ENCODE measurements at places on chromosomes 13 and 19.

DNA sequence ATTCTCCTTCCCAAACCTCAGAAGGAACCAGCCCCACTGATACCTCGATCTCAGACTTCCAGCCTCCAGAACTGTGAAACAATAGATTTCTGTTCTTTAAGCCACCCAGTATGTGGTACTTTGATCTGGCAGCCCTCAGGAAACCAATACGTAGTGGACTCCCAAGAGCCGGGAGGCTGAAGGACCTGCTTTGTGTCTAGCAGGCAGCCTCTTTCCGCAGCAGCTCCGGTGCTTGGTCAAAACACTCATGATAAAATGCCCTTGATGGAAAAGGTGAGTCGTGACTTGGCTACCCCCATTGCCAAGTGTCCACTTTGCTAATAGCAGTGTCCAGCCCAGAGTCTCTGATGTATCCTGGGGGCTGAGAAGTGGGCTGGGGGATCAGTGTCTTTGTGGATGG is 158.8 kb upstream of the TMTC4 start:
- DNase-seq: no peak

DNA sequence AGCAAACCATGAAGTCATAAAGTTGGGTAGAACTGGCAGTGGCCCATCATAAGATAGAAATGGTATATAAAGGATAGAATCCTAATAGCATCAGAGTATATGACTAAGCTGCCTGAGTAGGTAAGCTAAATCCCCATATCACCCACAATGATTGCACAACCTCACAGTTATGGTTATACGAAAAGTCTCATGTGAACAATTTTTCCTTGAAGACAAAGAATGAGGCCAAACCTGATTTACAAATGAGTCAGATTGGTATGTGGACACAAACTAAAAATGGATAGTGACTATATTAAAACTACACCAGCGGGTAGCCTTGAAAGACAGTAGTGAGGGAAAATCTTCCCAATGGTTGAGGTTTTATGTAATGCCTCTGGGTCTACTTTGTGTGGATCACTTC is 40.9 kb upstream of the UFM1 start:
- DNase-seq: no peak

GRCh38 chr13:98752467-98753290 is at the start of gene SLC15A1:
Gene SLC15A1, minus strand, starts transcription at chr13:98752672. Its CDS starts 74 bp downstream, at chr13:98752598.
- no peak for DNase-seq

DNA sequence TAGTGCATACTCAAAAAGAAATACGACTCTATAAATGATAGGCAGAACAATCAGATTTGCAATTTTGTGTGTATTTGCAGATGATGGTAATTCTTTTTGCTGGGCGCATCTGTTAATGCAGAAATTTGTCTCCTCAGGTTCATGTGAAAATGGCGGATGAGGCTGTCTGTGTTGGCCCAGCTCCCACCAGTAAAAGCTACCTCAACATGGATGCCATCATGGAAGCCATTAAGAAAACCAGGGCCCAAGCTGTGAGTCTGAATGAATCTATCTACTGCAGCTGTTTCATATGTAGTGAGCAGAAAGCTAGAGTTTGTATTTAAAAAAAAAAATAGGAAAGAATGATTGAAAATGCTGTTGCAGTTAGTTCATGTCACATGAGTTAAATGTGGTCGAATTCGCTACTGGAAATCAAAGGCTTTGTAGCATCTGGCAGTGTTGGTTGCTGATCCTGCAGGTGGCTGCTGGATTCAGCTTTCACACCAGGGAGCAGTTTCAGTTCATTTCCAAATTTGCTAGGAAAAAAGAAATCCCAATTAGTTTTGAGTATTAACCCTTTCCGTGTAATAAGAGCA is 66.0 kb downstream of the PCCA start:
- DNase-seq: no peak
